ENCODE measurements at places on chromosomes 2 and 18.
A peak's percentile ranks its signal among the peaks of the same experiment; 100 is the strongest.

- no peak overlapping the region for H3K4me3 ChIP-seq
- peaks cover 4% of the 10 kb centered on the region for H3K4me1 ChIP-seq
- DNase-seq: no peak
Observed at GRCh38 chr2:85905187-85905666, 16.4 kb upstream of the ST3GAL5 start.

GRCh38 chr2:196183172-196183473 lies 11.7 kb upstream of the STK17B start:
- peak overlapping the region; percentile 94 for H3K27ac ChIP-seq
- no peak for DNase-seq
- H3K4me3 ChIP-seq: peak overlapping the region; percentile 46
- H3K27me3 ChIP-seq: no peaks in the 10 kb centered on the region
- peaks cover 3% of the 10 kb centered on the region for H3K36me3 ChIP-seq

DNA sequence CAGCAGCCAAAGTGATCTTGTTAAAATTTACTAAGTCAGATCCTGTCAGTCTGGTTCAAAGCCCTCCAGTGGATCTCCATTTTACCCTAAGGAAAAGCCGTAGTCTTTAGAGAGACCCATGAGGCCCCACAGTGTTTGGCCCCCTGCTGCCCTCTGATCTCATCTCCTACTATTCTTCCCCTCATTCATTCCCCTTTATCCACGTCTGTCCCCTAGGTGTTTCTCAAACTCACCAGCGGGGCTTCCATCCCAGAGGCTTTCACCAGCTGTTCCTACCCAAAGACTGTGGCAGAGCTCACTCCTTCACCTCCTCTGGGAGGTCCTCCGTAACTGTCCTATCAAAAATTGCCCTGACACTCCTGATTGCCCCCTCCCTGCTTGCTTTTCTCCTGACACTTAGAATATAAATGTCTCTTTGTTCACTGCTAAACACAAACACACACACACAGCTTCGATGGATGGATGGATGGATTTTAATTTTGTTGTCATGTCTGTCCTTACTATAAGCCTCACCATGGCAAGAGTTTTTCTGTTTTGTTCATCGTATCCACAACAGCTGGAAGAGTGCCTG lies 26.1 kb downstream of the LIMS1 start:
- no peak overlapping the region for H3K4me3 ChIP-seq
- no peaks in the 10 kb centered on the region for H3K4me1 ChIP-seq
- H3K27ac ChIP-seq: no peak overlapping the region
- no peak for DNase-seq
- no peaks in the 10 kb centered on the region for H3K36me3 ChIP-seq

GRCh38 chr2:160214461-160215445 lies 14.7 kb upstream of the ITGB6 start:
- DNase-seq: no peak
- no peak overlapping the region for H3K27ac ChIP-seq
- H3K27me3 ChIP-seq: peaks cover 11% of the 10 kb centered on the region
- H3K36me3 ChIP-seq: no peaks in the 10 kb centered on the region

DNA sequence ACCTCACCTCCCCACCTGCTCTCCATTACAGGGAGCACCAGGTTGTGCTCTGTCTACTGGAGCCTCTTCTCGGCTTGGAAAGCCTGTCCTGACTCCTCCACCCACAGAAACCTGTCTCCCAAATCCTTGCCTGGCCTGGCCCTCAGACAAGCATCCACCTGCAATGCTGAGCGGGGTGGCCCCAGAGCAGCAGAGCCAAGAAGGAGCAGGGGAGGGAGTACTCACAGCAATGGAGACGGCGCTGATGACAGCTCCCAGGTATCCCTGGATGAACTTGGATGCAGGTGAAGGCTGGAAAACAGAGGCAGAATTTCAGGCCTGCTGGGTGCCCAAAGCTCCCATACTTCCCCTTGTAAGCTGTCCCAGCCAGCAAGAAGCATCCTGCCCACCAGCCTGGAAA lies 72.8 kb downstream of the SFXN5 start:
- H3K27ac ChIP-seq: no peak overlapping the region
- no peak overlapping the region for H3K4me3 ChIP-seq
- no peaks in the 10 kb centered on the region for H3K27me3 ChIP-seq
- no peak for DNase-seq
- H3K36me3 ChIP-seq: no peaks in the 10 kb centered on the region
